Thyroid gland (tissue), 4 donors: ENCODE measurements at places on chromosomes 11 and 22.

GRCh38 chr11:66014804-66015453 lies 3.1 kb downstream of the CST6 start:
- no peak for DNase-seq

GRCh38 chr11:28420099-28420498 lies 311.9 kb downstream of the METTL15 start:
- DNase-seq: no peak

- DNase-seq: no peak
Observed at GRCh38 chr22:30538280-30538679, 8.3 kb downstream of the SEC14L6 start.

DNA sequence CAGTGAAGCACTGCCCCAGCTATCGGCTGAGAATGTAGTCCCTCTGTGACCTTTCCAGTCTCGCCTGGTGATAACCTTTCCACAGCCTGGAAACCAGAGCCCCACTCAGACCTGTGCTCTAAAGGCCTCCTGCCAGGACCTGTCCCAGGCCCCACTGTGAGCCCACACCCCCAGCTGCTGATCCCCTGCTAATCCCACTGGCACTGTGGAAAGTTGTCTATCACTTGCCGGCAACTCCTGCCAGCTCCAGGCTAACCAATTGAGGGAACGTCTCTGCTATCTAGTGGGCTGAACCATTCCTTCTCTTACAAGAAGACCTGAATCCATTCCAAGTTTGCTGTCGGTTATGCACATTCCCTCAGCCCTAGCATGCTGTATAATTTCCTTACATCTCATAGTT lies 328.2 kb downstream of the FAM181B start:
- no peak for DNase-seq

- DNase-seq: peak; percentile 73
Observed at GRCh38 chr11:78927511-78927910, 352.8 kb upstream of the NARS2 start.

DNA sequence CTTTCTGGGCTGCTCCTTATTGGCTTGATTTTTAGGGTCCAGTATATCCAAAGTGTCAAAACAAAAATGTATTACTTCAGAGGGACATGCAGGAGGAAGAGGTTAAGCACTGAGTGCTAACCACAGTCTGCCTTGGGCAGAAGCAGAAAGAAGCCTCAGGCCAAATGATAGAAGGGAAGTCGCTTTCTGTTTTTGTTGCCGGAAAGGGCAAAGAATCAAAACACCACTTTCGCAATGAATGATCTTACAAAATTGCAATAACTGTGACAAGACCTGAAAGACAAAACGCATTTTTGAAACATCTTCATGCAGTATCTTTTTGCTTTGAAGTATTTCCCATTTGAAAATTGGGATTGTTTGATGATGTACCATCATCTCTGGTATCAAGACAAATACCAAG lies 70.1 kb upstream of the PICALM start:
- DNase-seq: no peak

DNA sequence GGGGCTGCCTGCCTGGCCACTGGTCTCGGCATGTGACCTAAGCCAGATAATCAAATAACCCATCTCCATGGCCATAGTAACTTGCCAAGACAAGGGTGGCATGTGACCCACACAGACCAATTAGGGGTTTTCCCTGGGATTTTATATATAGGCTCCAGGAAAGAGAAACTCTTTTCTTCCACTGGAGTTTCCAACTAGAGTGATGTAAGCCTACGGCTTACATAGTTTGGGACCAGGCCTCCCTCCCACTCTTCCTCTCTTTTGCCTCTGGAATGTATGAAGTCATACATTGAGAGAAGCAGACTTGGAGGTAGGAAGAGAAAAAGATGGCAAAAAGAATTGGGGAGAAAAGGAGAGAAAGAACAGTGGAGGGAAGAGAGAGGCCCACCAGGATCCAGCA lies 84.6 kb upstream of the LDLRAD3 start:
- no peak for DNase-seq

- DNase-seq: no peak
Observed at GRCh38 chr22:48781868-48782267, 1045.8 kb downstream of the BRD1 start.

DNA sequence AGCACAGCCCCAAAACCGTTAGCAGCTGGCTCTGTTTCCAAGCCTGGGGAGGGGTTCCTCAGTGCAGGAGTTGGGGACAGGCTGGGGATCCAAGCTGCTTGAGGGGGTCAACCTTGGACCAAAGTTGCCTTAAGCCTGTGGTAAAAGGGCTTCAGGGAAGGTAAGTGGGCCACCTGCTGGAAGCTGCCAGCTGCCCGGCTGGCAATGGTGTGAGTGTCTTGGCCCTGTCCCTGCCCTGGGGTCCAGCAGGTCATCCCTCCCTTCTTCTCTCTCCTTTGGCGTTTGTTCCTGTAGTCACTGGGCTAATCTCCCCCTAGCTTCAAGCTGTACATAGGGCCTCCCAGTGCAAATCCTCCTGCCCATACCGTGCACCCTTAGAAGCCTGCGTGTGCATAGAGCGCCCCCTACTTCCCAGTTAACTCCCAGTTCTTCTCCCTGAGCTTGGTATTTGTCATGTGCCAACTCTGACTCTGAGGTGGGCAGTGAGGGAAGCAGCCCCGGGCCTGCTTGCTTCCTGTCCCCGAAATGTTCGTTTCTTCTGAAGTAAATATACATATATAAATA lies 4.4 kb downstream of the TMEM258 start:
- DNase-seq: no peak

DNA sequence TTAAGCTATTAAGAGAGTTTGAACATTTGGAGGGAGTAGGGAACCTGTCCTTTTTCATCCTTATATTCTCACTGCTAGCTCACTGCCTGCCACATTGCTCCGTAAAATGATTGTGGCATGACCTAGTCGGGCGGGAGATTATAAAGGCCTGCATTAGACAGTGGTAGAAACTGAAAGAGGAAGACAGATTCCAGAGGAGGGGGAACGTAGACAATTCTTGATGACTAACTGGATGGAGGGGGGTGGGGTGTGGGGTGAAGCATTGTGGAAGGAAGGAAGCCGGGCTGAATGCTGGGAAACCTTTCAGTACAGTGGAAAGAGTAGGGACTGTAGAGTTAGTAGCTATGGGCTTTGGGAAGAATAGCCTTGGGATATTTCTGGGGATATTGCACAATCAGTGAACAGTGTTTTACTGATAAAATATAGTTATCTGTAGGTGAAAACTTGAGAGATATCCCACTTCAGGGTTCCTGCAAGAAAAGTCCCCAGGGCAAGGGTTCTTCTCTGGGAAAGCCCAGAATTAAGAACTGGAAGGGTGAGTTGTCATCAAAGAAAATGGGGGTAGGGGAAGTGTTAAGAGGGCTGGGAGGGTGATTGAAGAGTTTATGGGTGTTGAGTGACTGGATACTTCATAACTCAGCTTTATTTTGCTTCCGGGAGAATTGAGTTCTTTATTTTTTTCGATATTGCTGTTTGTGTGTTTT lies 2.1 kb downstream of the MED15 start:
- DNase-seq: peak; percentile 56

- DNase-seq: no peak
Observed at GRCh38 chr11:132772703-132773545, 759.4 kb downstream of the OPCML start.

GRCh38 chr22:24831687-24832086 lies 25.7 kb downstream of the SGSM1 start:
- DNase-seq: no peak

- DNase-seq: no peak
Observed at GRCh38 chr22:46240907-46241306, 9.2 kb downstream of the CDPF1 start.

- no peak for DNase-seq
Observed at GRCh38 chr11:76455331-76455730, 10.5 kb downstream of the EMSY start.

- DNase-seq: no peak
Observed at GRCh38 chr11:66216911-66217310, 51.5 kb upstream of the RAB1B start.

DNA sequence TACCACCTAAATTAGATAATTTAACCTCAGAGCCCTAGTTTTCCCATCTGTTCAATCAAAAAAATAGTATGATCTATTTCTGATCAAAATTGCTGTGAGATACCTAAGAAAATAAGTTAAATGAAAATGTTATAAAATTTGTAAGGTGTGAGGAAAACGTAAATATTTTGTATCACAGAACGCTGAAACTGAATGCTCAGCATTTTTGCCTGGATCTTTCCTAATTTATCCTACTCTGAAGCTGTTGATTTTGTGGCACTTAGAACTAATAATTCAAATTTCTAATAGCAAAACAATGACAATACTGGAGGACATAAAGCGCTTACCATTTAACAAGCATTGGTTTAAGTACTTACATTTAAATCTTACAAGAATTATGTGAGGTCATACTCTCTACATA lies 674.2 kb downstream of the FAM181B start:
- no peak for DNase-seq

DNA sequence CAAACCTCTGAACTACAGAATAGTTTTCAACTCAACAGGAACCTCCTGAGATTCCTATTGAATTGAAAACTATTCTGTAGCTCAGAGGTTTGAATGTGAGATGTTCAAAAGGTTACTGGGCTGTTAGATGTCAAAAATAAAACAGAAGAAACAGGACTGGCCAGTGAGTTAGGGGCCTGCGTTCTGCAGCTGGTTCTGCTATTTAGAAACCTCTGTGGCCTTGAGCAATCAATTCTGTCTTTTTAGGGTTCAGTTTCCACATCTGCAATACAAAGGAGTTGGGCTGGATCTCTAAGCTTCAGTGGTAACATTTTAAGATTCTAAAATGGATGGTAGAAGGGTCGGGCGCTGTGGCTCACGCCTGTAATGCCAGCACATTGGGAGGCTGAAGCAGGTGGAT lies 55.8 kb downstream of the CLMP start:
- no peak for DNase-seq

DNA sequence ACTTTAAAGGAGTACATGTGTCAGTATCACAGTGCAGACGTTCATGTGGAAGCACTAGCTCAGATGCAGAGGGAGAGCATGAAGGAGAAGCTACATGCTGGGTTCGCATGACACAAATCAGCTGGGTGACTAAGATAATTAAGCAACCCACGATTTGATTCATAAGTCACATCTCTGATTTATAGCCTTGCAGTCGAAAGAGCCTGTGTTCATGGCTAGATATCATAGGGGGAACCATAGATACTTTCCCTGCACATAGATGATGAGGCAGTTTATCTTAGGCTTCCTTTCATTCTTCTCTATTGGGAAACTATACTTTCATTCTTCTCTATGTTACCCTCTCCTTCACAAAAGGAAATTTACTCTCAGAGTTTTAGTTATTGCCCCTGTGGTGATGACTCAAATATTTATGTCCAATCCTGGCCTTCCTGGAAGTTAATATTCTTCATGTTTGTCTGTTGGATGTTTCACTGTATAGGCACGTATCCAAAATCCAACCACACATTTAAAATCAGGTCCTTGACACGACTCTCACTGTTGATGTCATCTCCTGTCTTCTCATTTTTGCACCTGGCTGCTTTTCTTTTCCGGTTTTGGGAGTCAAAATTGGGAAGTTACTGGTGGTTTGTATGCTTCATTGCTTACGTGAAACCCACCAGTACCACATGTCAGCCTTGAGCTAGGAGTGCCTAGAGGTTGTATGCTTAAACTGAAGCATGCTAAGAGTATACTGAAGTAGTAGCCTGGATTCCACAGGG lies 56.3 kb upstream of the SLC5A12 start:
- no peak for DNase-seq

GRCh38 chr22:36385491-36386350 lies 2.0 kb downstream of the MYH9 start:
- peak; percentile 83 for DNase-seq

- peak; percentile 6 for DNase-seq
Observed at GRCh38 chr11:31487848-31488247, 21.6 kb downstream of the IMMP1L start.

DNA sequence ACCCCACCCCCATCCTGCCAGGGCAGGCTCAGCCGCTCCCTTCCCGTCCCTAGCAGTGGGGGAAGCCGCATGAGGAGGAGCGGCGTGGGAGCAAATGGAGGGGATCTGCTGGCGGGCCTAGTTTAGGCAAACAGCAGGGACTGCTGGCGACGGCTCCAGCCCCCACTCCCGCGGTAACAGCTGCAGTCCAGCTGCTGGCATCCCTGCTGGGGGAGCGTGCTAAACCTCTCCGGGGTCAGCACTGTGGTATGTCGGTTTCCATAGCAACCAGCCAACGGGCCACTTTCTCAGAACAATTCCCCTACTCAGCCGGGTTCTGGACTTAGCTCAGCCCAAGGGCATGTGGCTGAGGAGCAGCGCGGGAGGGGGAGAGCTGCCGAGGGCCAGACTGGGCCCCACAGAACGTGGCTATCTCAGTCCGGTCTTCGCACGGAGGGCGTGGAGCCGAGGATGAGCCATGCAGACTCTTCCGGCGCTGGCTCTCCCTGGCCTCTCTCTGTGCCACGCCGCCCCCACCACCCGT lies 98.8 kb downstream of the PKNOX2 start:
- peak; percentile 54 for DNase-seq

- DNase-seq: no peak
Observed at GRCh38 chr11:73566977-73567755, 30.7 kb downstream of the FAM168A start.

DNA sequence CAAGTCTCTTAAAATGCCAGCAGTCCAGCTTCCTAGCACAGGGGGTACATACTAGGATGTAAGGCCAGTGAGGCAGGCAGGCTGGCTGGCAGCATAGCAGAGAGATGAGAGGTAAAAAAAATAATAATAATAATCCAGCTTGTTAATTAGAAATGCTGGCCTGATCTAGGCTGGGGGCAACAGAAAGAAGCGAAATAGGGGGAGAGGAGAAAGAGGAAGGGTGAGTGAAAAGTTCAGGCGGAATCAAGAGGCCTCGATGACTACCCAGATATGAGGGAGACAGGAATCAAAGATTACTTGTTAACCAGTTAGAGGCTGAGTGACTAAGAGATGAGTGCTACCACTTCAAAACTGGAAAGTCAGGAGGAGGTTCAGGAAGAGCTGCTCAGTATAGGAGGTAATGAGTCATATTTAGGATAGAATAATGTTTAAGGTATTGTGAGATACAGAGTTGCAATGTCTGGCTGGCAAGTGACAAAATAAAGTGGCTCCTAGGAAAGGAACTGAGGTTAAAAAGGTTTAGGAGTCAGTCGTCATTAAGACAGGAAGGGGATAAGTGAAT lies 2.8 kb downstream of the ALKBH8 start:
- DNase-seq: no peak

DNA sequence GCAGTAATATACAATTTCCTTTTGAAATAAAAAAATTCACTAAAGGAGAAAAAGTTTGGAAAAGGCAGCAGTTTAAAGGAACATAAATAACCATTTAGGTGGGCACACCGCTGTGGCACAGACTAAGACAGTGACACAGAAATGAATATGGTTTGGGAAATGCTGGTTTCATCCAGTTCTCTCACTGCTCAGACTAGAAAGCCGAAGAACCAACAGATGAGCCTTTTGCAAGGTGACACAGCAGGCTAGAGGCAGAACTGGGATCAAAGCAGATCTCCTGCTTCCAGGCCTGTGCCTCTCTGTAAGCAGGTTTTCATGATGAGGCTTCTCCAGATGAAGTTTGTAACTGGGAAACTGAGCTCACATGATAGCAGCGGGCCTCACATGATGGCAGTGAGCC lies 380.0 kb upstream of the NARS2 start:
- no peak for DNase-seq
